ENCODE measurements at places on chromosomes 12 and 14.
A peak's percentile ranks its signal among the peaks of the same experiment; 100 is the strongest.

DNA sequence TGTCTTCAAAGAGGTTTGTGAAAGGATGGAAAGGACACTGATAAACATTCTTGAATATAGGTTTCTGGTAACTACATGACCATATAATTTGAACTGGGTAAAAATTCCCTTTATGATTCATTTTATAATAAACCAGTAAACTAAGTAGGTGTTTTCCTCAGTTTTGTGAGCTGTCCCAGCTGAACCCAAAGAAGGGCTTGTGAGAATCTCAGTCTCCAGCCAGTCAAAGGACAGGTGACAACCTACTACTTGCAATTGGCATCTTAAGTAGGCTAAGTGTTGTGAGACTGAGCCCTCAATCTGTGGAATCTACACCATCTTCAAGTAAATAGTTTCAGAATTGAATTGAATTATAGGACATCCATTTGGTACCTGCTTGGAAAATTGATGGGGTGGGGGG is 75.2 kb downstream of the MYF5 start:
- DNase-seq = no peak

DNA sequence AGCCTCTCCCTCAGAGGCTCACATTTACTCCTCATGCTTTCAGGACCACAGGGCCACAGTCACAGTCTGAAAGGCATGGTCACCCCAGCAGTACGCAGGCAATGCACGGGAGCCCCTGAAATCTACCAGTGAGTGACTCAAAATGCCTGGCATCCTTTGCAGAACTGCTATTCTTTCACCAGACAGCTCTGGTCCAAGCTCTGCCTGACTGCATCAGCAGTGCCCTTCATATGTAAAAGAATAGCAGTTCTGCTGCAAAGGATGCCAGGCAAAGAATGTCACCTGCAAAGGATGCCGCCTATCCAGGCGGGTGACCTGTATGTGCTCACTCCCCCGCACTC is 38.5 kb downstream of the LGMN start:
- no peak for DNase-seq

- DNase-seq = no peak
Measured at GRCh38 chr12:31337952-31338351, 12.0 kb upstream of the SINHCAF start.

GRCh38 chr12:13534645-13535398 is 338.3 kb downstream of the EMP1 start:
- no peak for DNase-seq

- no peak for DNase-seq
Measured at GRCh38 chr12:100737168-100737567, 57.4 kb upstream of the ANO4 start.

- DNase-seq = no peak
Measured at GRCh38 chr12:118398940-118399339, 22.6 kb downstream of the SUDS3 start.

DNA sequence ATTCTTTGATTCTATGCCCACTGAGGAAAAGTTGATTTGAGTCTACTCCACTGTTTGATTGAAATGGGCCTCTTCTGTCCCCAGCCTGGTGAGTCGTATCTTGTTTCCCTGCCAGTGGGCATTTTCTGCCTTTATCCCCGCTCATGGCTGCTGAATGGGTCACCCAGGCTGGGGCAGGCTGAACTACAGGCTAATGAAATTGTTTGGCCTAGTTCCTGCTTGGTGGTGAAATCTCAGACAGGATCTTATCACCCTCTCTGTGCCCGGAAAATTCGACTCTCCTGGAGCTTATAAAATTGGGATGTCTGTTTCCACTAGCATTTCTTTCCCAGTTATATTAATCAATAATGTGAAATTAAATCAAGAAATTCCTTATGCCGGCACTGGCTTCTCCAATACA is 65.0 kb downstream of the CHST11 start:
- DNase-seq = no peak

DNA sequence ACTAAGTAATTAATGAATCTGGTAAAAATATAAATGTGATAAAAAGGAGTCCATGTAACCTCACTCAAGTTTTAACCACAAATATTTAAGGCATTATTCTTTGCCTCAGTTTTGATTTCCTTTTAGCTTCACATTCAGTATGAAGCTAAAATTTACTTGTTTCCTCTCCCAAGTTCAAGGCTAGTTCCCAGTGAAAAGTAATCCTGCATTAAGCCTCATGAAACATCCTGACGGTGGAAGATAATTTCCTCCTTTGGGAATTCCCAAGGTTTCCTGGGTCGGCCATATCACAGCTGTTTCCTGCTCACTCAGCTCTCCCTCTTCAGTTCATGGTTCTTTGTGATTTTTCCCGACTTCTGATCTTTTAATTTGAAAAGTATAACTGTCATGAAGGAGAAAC is 1256.8 kb upstream of the FLRT2 start:
- no peak for DNase-seq

DNA sequence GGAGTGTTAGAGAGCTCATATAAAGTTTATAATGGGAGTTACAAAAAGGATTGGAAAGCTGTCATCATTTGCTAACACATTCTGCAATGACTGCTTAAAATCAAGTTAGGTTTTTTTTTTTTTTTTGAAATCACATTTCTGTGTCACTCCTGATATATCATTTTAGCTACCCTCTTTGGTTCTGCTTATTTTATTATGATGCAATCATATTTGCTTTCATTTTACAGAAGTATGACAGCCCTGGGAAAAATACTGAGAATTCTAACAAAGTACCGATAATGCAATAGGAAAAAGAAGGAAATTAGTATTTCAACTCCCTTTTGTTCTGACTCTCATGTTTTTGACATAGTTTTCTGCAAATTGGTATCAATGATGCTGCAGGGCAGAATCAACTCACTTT is 71.6 kb upstream of the MDGA2 start:
- DNase-seq = no peak

GRCh38 chr12:76480796-76481195 is 78.8 kb downstream of the OSBPL8 start:
- no peak for DNase-seq

DNA sequence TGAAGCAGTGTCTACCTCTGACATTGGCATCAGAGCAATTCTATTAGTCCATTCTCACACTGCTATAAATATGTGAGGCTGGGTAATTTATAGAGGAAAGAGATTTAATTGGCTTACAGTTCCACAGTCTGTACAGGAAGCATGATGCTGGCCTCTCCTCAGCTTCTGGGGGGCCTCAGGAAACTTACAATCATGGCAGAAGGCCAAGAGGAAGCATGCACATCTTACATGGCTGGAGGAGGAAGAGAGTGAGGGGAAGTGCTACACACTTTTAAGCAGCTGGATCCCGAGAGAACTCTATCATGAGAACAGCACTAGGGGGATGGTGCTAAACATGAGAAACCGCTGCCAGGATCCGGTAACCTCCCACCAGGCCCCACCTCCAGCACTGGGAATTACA is 25.7 kb upstream of the SEL1L start:
- DNase-seq = no peak

- DNase-seq = no peak
Measured at GRCh38 chr12:62640910-62641448, 174.4 kb downstream of the MON2 start.

DNA sequence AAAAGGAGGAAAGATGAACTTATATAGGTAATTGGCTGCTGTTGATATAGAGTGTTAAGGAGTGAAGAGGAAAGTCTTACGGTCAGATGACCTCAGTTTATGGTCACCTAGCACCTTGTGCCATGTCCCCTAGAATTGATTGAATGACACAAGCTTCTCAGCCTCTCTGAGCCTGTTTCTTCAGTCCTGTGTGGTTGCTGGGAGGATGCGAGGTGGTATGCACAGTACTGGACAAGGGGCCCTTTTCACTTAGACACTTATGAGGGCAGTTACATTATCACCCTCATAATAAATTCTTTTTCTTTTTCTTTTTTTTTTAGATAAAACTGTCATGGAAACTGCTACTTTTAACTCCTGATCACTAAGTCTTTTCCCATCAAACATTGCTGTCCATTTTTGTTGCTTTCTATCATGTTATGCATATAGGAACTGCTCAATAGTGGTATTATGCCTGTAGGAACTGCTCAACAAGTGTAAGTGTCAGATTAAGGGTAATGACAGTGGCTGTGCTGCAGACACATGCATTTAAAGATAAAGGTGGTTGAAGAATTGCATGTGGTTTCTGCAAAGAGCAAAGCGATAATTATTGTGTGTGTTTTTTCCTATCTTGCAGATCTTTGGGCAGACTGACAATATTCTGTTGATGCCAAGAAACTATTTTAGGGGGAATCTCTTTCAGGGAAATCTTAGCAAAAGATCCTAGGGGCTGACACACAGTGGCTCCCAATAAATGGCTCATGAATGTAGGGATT is 11.6 kb downstream of the ANO6 start:
- DNase-seq = peak; percentile 5

GRCh38 chr12:121794534-121795033 is 1.1 kb upstream of the RHOF start:
- peak; percentile 42 for DNase-seq

DNA sequence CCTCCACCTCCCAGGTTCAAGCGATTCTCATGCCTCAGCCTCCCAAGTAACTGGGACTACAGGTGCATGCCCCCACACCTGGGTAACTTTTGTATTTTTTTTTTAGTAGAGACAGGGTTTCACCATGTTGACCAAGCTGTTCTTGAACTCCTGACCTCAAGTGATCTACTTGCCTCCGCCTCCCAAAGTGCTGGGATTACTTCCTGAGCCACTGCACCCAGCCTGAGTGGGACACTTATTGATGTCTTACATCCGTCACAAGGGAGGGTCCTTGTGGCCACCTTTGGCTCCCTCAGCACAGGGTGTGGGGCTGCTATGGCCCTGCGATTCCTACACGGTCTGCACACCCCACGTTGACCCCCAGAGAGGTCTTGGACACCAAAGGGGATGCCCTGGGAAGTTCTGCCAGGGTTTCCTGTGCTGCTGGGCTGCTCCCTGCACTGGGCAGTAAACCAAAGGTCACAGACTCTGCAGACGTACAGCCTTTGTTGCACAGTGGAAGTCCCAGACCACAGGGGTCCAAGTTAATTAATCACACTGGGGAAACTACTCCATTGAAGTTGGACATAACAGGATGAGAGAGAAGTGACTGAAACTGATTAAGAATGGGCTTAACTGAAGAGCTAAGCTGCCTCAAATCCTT is 95.7 kb downstream of the SAMD4A start:
- no peak for DNase-seq

- no peak for DNase-seq
Measured at GRCh38 chr14:65268594-65268993, 143.9 kb upstream of the FUT8 start.

DNA sequence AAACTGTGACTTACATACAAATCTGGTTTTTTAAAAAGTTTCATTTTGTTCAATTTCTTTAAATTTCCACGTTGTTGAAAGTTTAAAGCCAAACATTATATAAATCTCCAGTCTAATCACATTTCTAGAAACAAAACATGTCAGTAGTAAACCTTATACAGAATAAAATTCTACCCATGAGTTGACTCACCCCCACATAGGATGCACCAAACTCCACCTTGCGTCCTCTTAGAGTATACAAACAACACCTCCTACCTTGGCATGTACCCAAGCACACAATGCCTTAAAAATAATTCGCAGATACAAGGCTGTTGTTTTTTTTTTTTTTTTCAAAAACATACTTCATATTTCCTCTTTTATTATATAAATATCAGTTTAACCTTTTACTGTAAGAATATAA is 3.3 kb downstream of the FBXL14 start:
- no peak for DNase-seq

GRCh38 chr12:88238406-88238805 is 96.3 kb downstream of the TMTC3 start:
- no peak for DNase-seq

DNA sequence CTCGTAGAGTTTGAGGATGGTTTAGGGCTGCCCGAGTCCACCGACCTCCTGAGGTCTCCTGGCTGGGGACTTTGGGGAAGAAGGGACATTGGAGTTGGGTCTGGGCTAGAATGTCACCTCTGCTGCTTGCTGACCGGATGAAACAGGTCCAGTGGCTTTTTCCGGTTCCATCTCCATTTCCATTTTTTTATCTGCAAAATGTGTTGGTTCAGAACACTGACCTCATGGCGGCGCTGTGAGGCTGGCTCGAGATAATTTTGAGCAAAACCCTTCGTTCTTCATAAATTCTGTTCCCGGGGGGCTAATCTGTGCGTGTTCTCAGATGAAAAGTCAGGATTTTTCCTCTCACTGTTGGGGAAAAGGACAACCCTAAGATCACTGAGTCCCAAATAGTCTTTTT is 11.7 kb upstream of the MYL2 start:
- DNase-seq = no peak

DNA sequence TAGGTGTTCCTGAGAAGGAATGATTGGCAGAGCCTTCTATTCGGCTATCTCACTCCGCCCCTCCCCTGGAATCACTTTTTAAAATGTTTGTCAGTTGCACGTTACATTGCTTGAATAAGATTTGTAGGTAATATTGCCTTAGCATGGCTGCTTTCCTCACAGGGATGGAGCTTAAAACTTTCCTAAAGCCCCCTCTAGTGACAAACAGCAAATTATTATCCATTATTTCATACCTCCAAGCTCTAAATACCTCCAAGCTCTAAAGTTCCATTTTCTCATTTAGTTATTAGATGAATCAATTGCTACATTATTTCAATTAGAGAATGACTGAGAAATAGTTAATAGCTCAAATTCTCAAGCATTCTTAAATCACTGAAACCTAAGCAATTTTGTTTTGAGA is 5.1 kb upstream of the SPATA7 start:
- no peak for DNase-seq

- DNase-seq = no peak
Measured at GRCh38 chr14:95185767-95186392, 28.6 kb upstream of the DICER1 start.

DNA sequence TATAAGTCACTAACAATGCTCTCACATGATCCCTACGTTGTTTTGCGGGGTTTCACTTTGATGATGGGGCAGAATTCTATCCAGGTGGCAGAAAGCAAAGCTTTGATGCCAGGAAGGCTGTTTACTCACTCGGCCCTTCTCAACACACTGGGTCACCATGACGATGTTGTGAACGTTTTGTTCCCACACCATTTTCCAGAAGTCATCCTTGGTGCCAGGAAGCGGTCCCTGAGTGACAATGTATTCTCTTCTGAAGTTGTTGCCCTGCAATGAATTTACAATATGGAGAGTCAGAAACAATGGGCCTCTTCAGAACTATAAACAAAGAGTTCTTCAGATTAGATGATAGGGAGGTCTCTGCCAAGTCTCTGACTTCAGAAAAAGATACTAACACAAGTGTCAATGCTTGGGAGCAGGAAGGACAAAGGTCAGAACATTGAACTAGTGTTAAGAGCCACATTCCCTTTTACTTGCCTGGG is 101.3 kb downstream of the PTPRB start:
- DNase-seq = no peak

GRCh38 chr12:41034686-41035085 is 153.4 kb upstream of the PDZRN4 start:
- no peak for DNase-seq

GRCh38 chr14:40618225-40618898 is 988.3 kb upstream of the LRFN5 start:
- DNase-seq = no peak

- DNase-seq = no peak
Measured at GRCh38 chr12:18868717-18869116, 130.8 kb downstream of the CAPZA3 start.

DNA sequence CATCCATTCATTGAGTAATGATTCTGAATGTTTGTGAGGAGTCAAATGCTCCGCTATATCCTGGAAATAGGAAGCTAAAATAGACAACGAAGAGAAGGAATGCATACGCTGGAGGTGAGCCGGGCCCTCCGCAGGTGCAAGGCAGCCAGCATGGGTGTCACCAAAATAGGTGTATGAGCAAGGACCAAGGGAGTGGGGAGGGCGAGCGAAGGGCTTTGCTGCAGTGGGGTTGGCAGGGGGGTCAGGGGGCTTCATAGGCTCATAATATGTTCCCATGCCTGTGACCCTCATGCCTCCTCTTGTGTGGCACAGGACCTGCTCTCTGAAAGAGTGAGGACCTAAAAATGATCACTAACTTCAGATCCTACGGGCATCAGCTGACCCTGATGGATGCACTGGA is 73.0 kb downstream of the PRMT8 start:
- DNase-seq = no peak

All from T-helper 2 cell (primary cell).